ENCODE measurements at places on chromosomes 11 and 22. TPM values are rescaled to one million over a fixed set of nuclear protein-coding genes. Genes with fewer than 3 reads are reported as not detected.

- no peak for DNase-seq
Observed at GRCh38 chr11:13152736-13153541, 124.7 kb upstream of the BMAL1 start.

GRCh38 chr11:94757037-94757735, 11.0 kb upstream of the AMOTL1 start:
- no peak for DNase-seq

DNA sequence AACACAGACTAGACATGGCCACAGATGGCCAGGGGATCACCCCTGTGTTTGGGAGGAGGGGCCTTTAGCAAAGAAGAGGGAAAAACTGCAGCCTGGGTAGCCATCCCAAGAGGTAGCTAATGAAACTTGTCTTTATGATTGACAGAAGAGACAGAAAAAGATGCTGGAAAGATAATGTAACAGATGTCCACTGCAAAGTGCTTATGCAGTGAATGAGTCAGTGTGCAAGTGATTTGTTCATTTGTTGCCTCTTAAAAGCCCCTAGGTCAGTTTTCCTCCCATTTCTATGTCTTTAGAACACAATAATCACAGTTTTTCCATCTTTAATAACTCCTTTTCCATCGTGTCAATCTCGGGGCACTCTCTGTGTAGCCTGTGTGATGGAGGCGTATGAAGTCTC, 57.2 kb downstream of the INSC start:
- no peak for DNase-seq

GRCh38 chr11:134907636-134908035, 495.6 kb upstream of the B3GAT1 start:
- no peak for DNase-seq

GRCh38 chr22:44718418-44718817, 16.4 kb downstream of the PRR5 start:
- peak; percentile 18 for DNase-seq

DNA sequence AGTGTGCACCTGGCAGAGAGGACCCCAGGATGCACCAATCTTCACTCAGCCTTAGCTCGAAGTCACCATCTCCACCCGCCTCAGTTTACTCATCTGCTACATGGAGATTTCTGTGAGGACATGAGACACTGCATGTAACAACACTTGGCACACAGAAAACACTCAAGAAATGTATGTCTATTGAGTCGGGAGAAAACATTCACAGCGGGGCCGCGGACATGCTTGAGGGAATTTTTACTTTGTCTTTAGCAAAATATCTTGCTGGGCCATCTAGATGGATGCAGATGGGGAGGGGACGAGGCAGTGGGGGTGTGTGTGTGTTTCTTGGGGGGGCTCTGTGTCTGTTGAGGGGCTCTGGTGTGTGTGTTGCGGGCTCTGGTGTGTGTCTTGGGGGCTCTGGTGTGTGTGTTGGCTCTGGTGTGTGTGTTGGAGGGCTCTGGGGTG, 28.4 kb upstream of the RFPL3 start:
- no peak for DNase-seq

DNA sequence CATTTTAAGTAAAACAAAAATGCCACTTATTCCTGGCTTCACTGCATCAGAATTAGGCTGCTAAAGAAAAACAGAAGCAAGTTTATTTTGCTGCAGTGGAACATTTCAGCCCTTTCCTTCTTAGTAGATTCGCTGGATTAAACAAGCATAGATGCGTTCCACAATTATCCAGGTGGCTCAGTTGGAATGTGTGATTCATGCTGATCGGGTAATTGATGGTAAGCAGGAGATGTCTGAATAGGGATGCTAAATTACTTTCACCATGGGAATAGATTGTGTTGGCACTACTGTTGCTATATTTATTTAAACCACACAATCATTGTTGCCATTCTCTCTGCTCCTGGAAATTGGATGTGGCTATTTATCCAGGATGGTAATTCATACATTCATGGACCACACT, 440.1 kb upstream of the DDI1 start:
- DNase-seq, result no peak

- no peak for DNase-seq
Observed at GRCh38 chr22:32307617-32308016, 50.0 kb upstream of the RFPL3 start.

The IGLL1 gene
- total RNA-seq, result not detected

The CBLIF gene
- not detected for total RNA-seq

The GSTT2 gene
- total RNA-seq, result not detected
